NCI-H1930 (cell line): ENCODE measurements at places on chromosomes 2 and 18.
A peak's percentile ranks its signal among the peaks of the same experiment; 100 is the strongest.

DNA sequence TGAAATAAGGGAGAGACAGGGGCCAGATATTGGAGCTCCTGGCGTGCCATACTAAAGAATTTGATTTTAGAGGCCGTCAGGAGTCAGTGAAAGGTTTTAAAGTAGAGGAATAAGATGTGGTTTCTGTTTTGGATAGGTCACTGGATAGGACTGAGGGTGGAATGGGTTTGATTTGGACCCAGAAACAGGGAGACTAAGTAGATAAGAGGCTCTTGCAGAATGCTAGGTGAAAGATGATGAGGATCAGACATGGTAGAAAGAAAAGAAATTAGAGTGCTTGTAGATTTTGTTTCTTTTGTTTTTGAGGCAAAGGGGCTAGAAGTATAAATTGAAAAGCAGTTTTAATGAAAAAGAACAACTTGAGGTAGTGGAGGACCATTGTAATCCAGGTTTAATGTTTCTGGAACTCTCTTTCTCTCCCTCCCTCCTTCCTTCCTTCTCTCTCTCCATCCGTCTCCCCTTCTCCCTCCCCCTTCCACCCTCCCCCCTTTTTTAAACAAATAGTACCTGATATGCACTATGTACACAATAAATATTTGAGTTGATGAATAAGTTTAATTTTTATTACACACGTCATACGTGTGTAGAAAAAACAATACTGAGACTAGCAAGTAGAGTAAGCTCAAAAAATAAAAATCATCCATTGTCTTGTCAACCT lies 1.9 kb downstream of the NDUFV2 start:
- no peak for DNase-seq

DNA sequence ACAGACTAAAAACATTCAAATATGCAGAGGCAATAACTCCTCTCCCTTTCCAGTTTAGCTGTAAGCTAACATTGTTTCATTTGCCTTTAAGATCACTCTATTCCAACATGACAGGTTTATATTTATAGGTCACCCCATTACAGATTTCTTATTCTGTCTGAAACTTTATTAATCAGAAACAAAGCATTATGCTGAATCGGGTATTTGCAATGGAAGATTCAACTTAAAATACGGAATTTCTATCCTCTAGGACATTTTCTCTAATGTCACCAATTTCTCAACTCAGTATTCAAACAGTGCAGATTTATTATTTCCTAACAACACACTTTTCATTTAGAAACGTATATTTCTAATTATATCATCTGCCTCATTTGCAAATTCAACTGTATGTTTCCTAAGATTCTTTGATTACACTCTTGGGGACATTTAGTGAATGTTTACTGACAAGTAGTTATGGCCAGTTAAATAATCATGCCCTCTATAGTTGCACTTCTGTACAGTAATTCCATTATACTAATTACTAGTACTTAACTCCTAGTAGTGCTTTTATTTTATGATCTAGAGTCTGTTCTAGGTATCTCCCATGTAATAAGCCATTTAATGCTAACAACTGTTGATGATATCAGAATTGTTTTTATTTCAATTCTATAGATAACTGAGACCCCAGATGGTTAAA lies 358.1 kb downstream of the ERBB4 start:
- no peak for DNase-seq

DNA sequence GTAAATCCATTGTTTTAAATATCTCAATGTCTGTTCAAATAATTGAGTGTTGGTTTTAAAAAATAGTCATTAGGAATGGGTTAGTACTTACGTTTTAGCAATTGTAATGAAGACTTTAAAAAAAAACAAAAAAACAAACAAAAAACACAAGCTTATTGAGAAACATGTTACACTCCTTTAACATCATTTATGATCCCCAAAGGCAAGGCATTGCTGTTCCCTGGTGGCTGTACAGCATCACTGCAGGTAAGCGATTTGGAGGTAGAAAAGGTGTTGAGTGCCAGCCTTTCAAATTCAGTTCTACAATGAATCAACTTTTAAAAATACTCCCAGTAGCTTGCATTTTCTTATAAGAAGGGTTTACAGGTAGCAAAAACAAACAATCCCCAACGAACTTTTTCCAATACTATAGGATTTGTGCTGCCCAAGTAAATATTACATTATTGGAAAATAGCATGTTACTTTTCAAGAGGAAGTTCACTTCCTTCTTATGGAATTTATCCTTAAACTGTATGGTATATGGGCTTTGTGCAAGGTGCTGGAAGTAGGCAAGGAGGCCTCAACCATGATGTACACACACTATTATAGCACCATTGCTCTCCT lies 27.5 kb downstream of the CNRIP1 start:
- peak; percentile 2 for DNase-seq

DNA sequence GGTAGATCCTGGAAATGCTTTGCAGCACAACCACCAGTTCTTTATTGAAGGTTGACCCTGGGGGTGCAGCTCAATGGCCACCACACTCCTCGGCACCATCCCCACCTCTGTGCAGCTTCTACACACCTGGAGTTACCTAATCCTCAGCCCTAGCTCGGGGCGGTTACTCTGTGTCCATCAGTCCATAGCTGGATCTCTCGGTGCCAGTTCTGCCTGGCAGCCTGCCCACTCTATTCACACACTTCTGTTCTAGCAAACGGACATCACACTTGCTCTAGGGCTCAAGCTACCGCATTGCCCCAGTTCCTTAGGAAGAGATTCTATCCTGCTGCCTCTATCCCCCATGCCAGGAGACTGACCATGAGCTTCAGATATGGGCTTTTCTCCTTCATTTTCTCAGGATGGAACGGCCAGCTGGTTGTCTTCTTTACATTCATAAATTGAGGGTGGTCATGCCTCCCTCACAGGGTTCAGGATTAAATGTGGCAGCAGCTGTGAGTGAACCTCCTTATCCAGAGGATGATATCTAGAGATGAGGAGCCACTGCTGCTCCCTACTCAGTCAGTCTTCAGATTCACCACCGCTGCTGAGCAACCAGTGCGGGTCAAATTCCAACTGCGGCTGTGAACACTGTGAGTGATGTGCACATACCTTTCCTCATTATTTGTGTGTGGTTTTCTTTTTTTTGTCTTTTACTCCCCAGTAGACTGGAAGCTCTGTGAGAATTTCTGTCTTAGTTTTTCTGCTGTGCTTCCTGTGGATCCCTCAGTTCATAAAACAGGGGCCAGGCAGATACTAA lies 66.9 kb upstream of the TRIB2 start:
- DNase-seq: no peak

DNA sequence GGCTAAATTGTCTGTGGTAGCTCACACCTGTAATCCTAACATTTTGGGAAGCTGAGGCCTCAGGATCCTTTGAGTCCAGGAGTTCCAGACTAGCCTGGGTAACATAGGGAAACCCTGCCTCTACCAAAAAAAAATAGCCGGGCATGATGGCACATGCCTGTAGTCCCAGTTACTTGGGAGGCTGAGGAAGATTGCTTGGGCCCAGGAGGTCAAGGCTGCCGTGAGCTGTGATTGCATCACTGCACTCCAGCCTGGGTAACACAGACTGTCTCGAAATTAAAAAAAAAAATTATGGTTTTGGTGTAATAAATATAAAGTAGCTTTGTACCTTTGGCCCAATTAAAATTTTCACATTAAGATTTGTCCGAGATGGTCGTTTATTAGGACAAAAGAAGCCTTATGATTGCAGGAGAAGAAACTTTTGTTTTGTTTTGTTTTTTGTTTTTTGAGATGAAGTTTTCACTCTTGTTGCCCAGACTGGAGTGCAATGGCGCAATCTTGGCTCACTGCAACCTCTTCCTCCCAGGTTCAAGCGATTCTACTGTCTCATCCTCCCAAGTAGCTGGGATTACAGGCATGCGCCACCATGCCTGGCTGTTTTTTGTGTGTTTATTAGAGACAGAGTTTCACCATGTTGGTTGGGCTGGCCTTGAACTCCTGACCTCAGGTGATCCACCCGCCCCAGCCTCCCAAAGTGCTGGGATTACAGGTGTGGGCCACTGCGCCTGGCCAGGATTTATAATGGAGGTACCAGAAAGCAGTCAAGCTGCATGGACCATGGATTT lies 4.1 kb downstream of the MTA3 start:
- DNase-seq: no peak

GRCh38 chr2:156602552-156602933 lies 166.4 kb downstream of the GPD2 start:
- DNase-seq: no peak

DNA sequence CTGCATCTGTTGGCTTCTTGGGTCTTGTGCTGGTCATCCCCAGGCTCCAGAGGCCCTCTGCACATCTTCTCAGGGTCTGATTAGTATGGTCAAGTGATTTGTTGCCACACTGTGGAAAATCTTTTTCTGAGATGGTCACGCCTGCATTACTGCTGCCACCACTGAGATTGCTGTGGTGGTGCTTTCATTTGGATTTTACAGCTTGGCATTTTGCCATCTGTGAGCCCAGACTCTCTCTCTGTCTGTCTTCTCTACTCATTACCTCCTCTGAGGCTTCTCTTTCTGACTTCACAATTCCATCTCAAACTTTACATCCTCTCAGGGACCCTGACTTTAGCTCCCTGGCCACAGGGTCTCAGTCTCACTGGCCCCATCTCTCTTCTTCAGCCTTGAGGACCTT lies 154.6 kb downstream of the LRRTM1 start:
- no peak for DNase-seq

- no peak for DNase-seq
Observed at GRCh38 chr2:610491-610890, 66.7 kb downstream of the TMEM18 start.

GRCh38 chr2:112805542-112805941 lies 21.2 kb upstream of the IL1A start:
- DNase-seq: no peak

GRCh38 chr2:196967116-196967515 lies 40.6 kb upstream of the PGAP1 start:
- DNase-seq: no peak
